ENCODE measurements at places on chromosomes 16 and 17. TPM values are rescaled to one million over a fixed set of nuclear protein-coding genes. Genes with fewer than 3 reads are reported as not detected.

The SLC52A1 gene
- 0.17 TPM for total RNA-seq

GRCh38 chr17:64938925-64939474 is 19.7 kb upstream of the LRRC37A3 start:
- no peak overlapping the region for H3K4me3 ChIP-seq
- no peak overlapping the region for H3K27ac ChIP-seq
- no peaks in the 10 kb centered on the region for H3K36me3 ChIP-seq
- H3K27me3 ChIP-seq: no peaks in the 10 kb centered on the region

The TNFAIP1 gene
- 9.5 TPM for total RNA-seq

DNA sequence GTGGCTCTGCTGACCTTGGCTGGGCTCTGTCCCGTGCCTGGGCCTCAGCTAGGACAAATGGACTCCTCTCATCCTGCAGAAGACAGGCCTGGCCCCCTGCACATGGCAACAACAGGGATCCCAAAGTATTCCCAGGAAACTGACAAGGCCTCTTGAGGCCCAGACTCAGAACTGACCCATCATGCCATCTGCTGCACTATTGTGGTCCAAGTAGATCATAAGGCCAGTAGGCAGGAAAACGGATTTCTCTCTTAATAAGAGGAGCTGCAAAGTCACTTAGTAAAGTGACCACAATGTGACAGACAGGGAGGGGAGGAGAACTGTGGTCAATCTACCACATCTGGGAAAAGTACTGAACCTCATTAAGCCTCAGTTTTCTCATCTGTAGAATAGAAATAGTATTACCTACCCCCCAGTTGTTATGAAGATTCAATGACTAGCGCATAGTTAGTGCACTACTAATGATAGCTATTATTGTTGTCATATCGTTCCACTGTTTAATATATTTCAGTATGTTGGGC is 62.1 kb upstream of the TNRC6A start:
- no peaks in the 10 kb centered on the region for H3K36me3 ChIP-seq
- H3K4me1 ChIP-seq: no peaks in the 10 kb centered on the region
- H3K4me3 ChIP-seq: no peak overlapping the region
- no peak overlapping the region for H3K27ac ChIP-seq
- DNase-seq: no peak
- peaks cover 11% of the 10 kb centered on the region for H3K27me3 ChIP-seq

- peaks cover 8% of the 10 kb centered on the region for H3K36me3 ChIP-seq
- no peaks in the 10 kb centered on the region for H3K27me3 ChIP-seq
- no peak overlapping the region for H3K27ac ChIP-seq
- H3K4me3 ChIP-seq: no peak overlapping the region
These were observed 175.5 kb downstream of the KATNIP start for GRCh38 chr16:27725236-27726000.

DNA sequence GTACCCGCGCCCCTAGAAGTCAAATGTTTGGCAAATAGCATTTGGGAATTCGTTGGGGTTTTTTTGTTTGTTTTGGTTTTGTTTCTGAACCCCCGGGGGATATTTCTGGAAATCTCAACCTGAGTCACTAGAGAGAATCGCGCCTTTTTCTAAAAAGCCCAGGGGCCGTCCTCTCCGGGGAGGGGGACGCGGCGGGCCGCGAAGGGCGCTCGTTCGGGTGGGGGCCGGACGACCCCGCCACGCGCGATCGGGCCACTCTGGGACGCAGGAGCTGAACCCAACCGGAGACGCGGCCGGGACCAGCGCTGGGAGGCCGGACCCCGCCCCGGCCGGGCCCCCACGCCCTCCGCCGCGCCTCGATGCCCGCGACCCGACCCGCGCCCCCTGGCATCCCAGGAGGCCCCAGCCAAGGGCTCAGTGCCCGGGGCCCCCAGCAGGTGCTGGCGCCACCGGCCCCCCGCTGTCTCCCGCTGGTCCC is 302 bp downstream of the LITAF start:
- no peaks in the 10 kb centered on the region for H3K27me3 ChIP-seq
- H3K4me3 ChIP-seq: peak overlapping the region; percentile 96

The SDK2 gene
- 8.1 TPM for total RNA-seq

GRCh38 chr17:67931227-67931626 is 65.0 kb downstream of the C17orf58 start:
- no peaks in the 10 kb centered on the region for H3K4me1 ChIP-seq
- H3K36me3 ChIP-seq: peaks cover 92% of the 10 kb centered on the region
- no peak overlapping the region for H3K27ac ChIP-seq
- no peaks in the 10 kb centered on the region for H3K27me3 ChIP-seq

- H3K27ac ChIP-seq: no peak overlapping the region
- peaks cover 16% of the 10 kb centered on the region for H3K4me1 ChIP-seq
- no peaks in the 10 kb centered on the region for H3K27me3 ChIP-seq
- no peaks in the 10 kb centered on the region for H3K36me3 ChIP-seq
- H3K4me3 ChIP-seq: no peak overlapping the region
These were observed 75.8 kb downstream of the MRC2 start for GRCh38 chr17:62703261-62703775.

DNA sequence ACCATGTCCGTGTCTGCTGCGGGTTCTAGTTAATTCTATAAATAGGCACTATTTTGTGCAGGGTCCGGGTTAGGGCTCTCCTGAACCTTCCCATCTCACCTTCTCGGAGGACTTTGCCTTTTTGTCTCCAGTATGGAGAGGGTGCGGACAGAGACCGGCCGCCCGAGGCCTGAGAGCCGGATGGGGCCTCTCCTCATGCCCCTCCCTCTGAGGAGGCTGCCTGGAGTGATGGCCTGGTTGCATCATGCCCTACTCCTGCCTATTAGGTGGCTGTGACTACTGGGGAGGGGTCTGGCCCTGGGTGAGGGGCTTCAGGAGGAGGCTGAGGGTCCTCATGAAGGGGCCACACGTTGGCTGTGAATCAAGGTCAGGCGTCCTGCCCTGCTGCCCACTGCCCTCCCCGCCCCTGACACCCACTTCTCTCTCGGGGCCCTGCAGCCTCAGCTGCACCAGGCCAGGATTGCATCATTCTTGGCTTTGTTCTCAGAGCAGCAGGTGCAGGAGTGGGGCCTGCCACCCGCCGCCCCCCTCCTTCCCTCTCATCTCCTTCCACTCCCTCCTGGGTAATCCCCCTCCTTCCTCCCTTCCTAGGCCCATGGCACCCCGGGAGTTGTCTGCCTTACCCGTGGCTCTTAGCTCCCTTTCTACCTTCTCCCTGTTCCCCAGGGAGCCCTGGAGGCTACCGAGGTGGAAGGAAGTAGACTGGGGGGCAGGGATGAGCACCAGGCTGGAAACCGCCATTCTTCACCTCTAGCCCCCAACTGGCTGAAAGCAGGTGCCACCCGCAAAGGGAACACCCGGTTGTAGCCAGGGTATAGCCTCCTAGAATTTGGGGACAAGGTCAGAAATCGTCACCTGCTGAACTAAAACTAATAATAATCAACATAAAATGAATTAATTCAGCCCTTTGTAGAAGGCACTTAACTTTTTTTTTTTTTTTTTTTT is 12.7 kb upstream of the ARHGAP23 start:
- peaks cover 17% of the 10 kb centered on the region for H3K4me1 ChIP-seq
- peaks cover 28% of the 10 kb centered on the region for H3K27me3 ChIP-seq
- H3K36me3 ChIP-seq: no peaks in the 10 kb centered on the region
- no peak overlapping the region for H3K4me3 ChIP-seq
- no peak for DNase-seq

The ACSM2A gene
- not detected for total RNA-seq

- H3K27me3 ChIP-seq: no peaks in the 10 kb centered on the region
- no peaks in the 10 kb centered on the region for H3K36me3 ChIP-seq
- no peak for DNase-seq
- no peaks in the 10 kb centered on the region for H3K4me1 ChIP-seq
- H3K27ac ChIP-seq: no peak overlapping the region
- no peak overlapping the region for H3K4me3 ChIP-seq
These were observed 158.4 kb downstream of the KCNJ2 start for GRCh38 chr17:70327723-70328122.

- peak overlapping the region; percentile 64 for H3K4me3 ChIP-seq
- H3K27me3 ChIP-seq: no peaks in the 10 kb centered on the region
- H3K27ac ChIP-seq: peak overlapping the region; percentile 76
These were observed 59.4 kb upstream of the XYLT1 start for GRCh38 chr16:17529982-17530760.

DNA sequence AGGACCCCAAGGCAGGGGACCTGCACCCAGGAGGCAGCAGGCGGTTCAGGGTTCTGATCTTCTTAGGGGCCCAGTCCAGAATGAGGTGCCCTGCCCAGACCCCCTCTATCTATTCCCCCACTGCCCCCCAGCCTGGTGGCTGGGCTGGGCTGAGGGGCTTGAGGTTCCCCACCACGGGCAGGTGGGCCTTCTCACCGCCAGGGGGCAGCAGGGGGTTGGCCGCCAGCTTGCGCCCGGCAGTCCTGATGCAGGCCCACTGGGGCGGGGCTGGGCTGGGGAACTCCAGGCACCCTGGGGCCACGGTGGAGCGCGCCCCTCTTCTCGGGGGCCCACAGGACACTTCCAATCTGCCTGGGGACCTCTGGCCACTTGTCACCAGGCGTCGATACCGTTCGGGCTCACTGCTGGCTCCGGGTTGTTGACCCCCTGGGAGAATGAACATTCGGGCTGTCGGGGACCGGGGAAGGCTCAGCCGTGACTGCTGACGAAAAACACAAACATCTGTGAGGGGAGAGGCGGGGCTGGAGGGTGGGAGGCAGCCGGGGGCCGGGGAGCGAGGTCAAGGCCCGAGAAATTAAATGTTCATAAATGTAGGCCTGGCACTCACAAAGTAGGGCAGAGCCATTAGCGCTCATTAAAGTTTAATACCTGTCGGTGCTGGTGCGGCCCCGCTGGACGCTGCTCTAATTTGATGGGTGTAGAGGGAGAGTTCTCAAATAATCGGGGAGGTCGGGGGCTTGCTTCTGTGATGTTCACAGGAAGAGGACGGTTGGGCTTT is 219.3 kb upstream of the GSE1 start:
- DNase-seq: peak; percentile 53
- no peak overlapping the region for H3K4me3 ChIP-seq
- no peaks in the 10 kb centered on the region for H3K27me3 ChIP-seq
- H3K27ac ChIP-seq: no peak overlapping the region
- no peaks in the 10 kb centered on the region for H3K4me1 ChIP-seq

The DDX28 gene
- total RNA-seq: 18.9 TPM

DNA sequence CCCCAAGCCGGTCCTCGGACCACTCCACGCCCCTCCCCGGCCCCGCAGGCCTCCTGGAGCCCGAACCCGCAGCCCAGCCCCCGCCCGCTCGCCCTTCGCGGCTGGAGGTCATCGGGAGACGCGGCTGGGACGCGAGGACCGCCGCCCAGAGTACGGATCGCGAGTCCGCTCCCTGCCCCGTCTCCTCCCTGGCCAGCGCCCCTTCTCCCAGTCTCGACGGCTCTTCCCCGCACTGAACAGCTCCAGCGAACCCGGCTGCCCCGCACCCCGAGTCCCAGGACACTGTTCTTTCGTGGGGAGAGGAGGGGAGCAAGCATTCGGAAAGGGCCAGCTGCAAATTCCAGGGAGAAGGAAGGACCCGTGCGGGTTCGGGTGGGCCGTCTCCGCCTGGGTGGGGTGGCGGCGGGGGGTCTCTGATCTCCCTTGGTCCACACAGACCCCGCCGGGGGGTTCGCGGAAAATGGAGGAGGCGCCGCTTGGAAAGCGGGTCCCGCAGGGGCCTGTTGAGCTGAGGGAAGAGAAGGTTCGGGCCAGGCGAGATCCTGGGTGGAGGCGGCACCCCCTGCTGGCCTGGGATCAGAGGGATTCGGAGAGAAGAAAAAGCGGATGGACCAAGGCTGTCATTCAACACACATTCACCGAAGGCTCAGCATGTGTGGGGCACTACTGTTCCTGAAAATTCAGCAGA is 632 bp upstream of the RTN4RL1 start:
- no peak for DNase-seq
- H3K4me3 ChIP-seq: peak overlapping the region; percentile 49
- H3K4me1 ChIP-seq: peaks cover 51% of the 10 kb centered on the region
- H3K27ac ChIP-seq: no peak overlapping the region
- no peaks in the 10 kb centered on the region for H3K36me3 ChIP-seq
- peaks cover 16% of the 10 kb centered on the region for H3K27me3 ChIP-seq

The NOS2 gene
- total RNA-seq: not detected

The SPATA2L gene
- 28.3 TPM for total RNA-seq

DNA sequence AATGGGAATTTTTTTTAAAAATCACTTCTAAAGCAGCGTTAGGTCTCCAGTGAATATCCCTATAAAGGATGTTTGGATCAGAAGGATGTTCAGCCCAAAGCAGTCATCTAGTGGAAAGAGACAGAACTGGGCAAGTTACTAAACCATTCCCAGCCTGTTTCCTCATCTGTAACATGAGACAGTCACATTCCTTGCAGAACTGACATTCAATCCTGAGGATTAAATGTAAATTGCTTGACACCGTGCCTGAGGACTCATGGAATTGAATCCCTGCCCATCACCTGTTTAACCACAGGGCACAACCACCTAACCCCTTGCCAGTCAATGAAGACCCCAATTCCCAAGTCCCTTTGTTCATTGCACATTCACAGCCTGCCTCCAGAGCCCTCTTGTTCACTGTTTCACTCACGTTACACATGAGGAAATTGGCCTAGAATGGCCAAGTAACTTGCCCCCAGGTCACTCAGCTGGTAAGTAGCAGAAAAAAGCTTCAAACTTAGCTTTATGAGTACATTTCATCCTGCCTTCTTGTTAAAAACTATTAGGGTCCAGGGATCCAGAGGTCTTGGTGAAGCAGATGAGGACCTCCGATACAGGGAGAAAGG is 1.4 kb downstream of the CMTM2 start:
- H3K4me1 ChIP-seq: peaks cover 15% of the 10 kb centered on the region
- no peak overlapping the region for H3K27ac ChIP-seq
- H3K27me3 ChIP-seq: peaks cover 20% of the 10 kb centered on the region
- no peaks in the 10 kb centered on the region for H3K36me3 ChIP-seq

DNA sequence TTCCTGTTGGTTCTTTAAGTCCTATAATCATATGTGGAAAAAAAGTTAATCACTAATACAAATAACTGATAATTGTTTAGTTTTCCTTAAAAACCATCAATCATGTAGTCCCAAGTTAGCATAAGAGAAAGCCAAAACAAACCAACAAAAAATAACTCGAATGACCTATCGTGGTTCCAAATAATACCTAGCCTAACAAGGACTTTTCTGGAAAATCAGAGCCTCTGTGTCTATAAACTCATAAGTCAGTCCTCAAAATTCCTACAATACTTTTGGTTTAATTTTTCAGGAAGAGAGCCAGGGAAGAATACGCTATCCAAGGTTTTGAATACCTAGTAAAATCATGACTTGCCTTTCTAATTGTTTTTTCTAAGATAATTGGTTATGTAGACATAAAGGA is 975.3 kb upstream of the SOX9 start:
- no peaks in the 10 kb centered on the region for H3K27me3 ChIP-seq
- no peak overlapping the region for H3K27ac ChIP-seq
- H3K36me3 ChIP-seq: no peaks in the 10 kb centered on the region
- no peak for DNase-seq
- no peak overlapping the region for H3K4me3 ChIP-seq

DNA sequence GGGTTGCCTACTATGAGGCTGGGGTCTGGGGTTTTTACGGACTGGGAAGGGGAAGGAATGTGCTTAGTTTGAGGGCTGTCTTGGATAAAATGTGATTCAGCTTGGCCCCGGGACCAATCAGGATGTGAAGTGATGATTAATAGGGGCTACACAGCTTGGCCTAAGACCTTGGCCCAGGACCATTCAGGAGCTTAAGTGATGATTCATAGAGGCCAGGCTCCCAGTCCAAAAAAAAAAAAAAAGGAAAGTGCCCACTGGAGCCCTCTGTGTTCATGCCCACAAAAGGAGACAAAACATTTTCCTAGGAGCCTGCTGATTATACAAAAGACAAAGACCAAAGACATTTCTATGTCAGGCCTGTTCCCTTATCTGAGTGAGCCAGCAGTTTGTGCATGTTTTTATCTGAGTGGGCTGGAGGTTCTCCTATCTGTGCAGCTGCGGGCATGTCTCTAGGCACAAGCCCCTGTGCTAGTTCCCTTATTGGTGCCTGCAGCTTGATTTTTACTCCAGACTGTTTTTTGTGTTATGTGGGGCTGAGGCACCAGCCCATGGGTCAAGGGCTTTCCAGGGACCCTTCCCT is 898.2 kb upstream of the GOT2 start:
- no peaks in the 10 kb centered on the region for H3K27me3 ChIP-seq
- H3K4me1 ChIP-seq: no peaks in the 10 kb centered on the region
- no peaks in the 10 kb centered on the region for H3K36me3 ChIP-seq

All from CD4-positive, alpha-beta T cell (primary cell).